ENCODE measurements at places on chromosomes 2 and 18.

DNA sequence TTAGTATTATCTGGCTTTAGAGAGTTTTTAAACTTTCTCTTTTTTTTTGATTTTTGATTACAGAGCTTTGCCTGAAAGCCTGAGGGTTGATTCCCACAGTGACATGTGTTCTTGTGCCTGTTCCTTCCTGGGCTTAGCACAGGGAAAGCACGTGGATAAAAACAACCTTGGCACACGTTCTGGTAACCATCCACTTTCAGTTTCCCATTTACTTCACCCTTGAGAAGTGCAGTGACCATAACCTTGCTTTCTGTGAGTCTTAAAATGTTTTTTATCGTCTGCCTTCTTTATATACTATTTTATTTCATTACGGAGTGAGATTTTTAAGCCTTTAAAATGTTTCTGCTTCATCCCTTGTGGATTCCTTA is 11.5 kb downstream of the CD226 start:
- no peak for DNase-seq

GRCh38 chr2:187188783-187189631 is 259.0 kb downstream of the CALCRL start:
- DNase-seq = no peak

DNA sequence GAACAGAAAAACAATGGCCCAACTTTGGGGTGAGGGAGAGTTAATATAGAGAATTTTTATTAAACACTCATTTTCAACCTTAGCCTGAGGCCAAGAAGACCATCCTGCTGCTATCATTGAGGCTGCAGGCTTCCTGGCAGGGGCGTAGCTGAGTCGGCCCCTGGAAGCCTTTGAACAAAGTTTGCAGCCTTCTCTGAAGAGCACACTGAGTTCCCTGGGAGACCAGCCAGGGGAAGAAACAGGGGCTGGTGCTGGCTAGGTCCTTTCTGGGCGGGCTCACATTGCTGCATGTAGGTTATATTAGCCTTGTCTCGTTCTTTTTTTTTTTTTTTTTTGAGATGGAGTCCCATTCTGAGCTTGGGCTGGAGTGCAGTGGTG is 126.8 kb upstream of the HS6ST1 start:
- peak; percentile 39 for DNase-seq

DNA sequence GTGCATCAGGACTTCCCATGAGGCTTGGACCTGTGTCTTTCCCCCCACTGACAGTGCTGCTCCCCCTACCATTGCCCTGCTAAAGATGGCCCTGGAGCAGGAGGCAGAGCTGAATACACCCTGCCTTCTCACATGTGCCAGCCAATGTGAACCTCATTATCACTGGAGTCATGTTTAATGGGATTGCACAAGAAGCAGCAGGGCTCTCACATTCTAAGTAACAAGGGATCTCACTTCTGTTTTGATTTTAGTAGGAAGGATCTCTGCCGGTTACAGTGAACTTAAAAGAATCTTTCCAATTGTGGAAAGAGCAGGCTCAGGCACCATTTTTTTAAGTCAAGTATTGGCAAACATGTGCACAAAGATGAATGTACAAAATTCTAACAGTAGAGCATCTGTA is 322.1 kb upstream of the MEX3C start:
- no peak for DNase-seq

DNA sequence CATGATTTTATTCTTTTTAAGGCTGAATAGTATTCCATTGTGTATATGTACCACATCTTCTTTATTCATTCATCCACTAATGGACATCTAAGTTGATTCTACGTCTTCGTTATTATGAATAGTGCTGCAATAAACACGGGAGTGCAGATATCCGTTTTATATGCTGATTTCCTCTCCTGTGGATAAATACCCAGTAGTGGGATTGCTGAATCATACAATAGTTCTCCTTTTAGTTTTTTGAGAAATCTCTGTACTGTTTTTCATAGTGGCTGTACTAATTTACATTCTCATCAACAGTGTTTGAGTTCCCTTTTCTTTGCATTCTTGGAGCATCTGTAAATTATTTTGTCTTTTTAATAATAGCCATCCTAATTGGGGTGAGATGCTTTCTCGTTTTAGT is 114.5 kb downstream of the RGPD3 start:
- no peak for DNase-seq

DNA sequence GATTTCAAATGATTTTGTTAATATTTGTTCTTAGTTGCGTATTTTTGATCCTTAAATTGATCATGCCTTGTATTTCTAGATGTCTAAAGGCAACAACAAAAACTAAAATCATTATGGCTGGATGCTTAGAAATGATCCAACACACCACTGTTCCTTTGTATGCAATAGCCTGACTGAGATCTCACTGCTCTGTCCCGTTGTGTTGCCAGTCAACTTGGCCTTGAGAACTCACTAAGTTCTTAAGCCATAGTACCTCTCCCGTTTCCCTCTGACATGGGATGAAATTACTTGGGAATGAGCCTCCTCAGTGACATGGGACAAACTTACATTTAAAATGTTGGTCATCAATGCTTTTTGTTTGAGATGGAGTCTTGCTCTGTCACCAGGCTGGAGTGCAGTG is 222.0 kb upstream of the HS6ST1 start:
- no peak for DNase-seq

Measured in sciatic nerve (tissue), 2 donors.